ENCODE measurements at places on chromosomes 7 and 10. TPM values are rescaled to one million over a fixed set of nuclear protein-coding genes. Genes with fewer than 3 reads are reported as not detected.

The VPS50 gene
- total RNA-seq: 6.9 TPM

The HMX2 gene
- total RNA-seq: not detected

The HOXA10 gene
- 7.5 TPM for total RNA-seq

The STAG3 gene
- 0.40 TPM for total RNA-seq

The SPDYE2 gene
- total RNA-seq: not detected

The ASB10 gene
- not detected for total RNA-seq

The TFR2 gene
- total RNA-seq: 2.1 TPM

The MEOX2 gene
- total RNA-seq: not detected

Data from A549 treated with ZK216348 at 1 μM for 4 hours (cell line).